ENCODE measurements at places on chromosomes 7 and 10.

DNA sequence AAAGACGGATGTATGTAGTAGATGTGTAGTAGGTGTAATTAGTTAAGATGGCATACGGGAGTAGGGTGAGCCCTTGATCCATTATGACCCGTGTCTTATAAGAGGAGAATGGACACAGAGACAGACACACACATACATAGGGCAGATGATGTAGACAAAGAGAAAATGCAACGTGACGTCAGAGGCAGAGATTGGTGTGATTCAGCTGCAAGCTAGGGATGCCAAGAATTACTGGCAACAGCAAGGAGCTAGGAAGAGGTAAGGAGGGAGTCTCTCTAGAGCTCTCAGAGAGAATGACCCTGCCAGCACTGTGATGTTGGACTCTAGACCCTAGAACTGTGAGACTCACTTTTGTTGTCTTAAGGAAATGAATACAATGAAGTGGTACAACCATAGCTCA is 247.0 kb upstream of the HABP2 start:
- no peak for DNase-seq

- DNase-seq: no peak
Measured at GRCh38 chr10:652233-652632, 37.2 kb downstream of the DIP2C start.

GRCh38 chr10:114682121-114682520 is 24.0 kb upstream of the ABLIM1 start:
- DNase-seq: no peak

DNA sequence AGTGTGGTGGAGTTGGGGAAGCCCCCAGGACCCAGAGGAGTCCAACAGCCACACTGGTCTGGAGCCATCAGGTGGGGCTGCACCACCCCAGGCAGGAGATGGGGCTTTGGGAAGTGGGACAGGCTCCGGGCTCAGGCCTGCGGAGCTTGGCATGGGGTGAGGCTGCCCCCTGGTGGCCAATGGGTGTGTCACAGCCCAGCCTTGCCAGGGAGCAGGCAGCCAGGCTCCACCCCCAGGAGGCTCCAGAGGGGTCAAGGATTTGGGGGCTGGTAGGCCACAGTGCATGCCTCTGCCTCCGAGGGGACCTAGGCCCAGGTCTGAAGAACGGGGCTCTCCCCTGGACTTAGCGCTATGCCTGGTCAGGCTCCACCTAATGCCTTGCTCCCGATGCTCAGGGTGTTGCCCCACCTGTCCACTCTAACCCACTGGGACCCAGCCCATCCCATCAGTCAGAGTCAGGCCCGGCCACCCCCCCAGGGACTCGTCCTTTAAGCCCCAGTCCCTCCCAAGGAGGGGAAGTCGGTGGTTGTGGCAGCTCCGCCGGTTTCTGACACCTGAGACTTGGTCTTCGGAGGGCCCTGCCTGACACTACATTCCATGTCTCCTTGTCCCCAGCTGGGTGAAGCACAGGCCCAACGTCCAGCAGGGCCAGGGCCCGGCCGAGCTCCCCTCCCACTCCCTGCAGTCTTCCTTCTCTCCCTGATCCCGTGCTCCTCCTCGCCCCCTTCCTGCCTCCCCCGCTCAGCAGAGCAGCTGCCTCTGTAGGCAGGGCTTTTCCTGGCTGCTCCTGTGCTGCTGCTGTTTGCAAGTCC is 11.3 kb upstream of the SAMD8 start:
- DNase-seq: peak; percentile 80

GRCh38 chr10:5896208-5897052 is 6.4 kb downstream of the FBH1 start:
- no peak for DNase-seq

- no peak for DNase-seq
Measured at GRCh38 chr10:98138031-98138430, 3.6 kb downstream of the R3HCC1L start.

DNA sequence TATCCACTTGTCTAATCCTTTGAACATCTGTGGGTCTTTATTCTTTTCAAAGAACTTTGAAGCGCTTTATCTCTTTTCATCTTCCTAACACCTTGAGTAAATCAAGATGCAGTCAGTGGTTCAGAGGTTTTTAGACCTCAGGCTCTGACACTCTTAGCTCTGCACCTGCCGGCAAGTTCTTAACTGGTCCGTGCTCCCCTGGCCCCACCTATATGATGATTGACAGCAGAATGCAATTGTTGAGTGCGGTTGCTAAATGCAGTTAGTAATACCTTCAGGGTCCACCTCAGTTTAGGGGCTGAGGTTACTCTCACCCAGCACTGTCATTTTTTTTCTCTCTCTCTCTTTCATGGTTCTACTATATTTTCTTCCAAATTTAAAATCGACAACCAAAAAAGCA is 854.2 kb upstream of the AUTS2 start:
- DNase-seq: no peak

DNA sequence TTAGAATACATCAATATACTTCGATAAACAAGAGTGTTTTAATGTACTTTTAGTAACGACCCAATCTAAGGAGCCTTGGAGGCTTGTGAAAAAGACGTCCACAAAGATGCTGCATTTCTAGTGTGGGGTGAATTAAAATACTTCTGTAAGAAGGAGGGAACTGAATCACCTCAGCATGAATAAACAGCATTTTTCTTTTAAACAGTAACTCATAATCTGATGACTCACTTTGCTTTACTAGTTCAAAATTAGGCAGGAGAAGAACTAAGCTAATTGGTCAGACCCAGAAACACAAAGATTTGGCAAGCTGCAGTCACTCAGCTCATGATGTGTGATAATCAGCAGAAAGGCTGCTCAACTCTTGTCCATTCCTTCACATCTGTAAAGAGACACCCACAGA is 24.2 kb downstream of the NCOA4 start:
- DNase-seq: no peak

- DNase-seq: no peak
Measured at GRCh38 chr7:10106609-10107008, 867.1 kb upstream of the PHF14 start.

DNA sequence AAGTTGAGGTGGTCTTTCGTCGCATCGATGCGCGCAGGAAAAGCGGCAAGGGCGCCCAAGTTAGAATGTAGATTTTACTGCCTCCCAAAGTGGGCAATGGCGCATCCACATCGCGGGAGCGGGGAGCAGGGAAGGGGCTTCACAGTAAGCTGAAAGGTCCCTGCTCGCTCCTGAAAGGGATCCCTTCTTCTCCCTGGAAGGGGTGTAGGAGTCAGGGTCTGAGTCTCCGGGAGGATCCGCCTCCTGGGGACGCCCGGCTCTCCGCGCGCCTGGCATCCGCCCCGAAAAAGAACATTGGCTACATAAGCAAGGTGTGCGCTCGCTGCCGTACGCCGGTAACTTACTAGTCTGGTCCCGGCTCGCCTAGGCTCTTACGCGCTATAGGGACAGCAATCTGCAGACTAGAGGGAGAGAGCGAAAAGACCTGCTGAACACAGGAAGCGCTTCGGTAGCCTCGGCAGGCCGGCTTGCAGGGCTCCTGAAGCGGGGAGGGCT is 804 bp downstream of the UNC5B start:
- no peak for DNase-seq

DNA sequence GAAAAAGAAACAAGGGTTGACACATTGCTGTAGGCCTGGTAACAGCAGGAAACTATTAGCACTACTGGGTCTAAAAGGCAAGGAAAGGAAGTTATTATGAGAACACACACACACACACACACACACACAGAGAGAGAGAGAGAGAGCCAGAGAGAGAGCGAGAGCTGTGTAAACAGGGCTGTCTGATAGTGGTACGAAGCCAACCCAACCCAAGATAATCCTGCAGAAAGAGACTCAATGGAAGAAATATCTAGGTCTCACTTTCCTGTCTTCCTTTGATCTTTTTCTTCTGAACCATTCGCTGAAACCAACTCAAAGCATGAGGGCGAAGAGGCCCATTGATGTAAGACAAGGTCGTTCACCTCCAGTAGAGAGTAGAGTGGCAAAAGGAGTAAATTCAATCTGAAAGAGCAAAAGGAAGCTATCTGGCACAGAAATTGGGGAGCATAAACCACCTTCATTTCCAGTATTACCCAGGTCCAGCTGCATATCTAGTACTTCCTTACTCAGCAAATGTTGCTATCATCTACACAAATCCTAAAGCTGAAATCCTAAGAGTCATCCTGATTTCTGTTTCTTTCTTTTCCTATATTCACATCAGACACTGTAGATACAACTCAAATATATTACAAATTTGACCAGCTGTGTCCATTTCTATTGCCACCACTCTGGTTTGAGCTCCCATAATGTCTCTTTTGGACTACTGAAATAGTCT is 110.2 kb downstream of the TMEM26 start:
- no peak for DNase-seq
